Posterior vena cava (tissue), 2 donors: ENCODE measurements at places on chromosomes 7 and 10.

GRCh38 chr10:112313911-112314310 is 30.7 kb downstream of the TECTB start:
- DNase-seq = no peak

GRCh38 chr7:74302745-74303221 is 13.6 kb downstream of the CLIP2 start:
- no peak for DNase-seq

- no peak for DNase-seq
Measured at GRCh38 chr7:70886547-70886946, 245.4 kb upstream of the GALNT17 start.

- DNase-seq = no peak
Measured at GRCh38 chr7:123415625-123416024, 118.8 kb downstream of the IQUB start.

DNA sequence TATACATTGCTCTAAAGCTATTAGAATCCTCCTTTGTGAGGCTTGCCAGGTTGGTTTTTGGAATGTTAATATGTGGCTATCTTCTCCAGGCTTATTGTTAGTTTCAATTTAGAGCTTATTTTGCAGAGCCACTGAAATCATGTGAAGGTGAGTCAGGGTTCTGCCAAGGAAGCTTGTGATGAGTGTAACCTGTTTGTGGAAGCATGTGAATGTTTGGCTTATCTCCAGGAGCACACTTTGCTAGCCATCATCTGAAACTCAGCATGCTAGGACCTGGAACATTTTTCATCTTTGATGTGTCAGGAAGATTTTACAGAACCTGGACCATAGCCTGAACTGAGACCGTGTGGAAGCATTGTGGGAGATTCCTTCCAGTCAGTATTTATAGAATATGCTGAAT is 197.3 kb downstream of the PPP1R9A start:
- no peak for DNase-seq

GRCh38 chr10:125076121-125076825 is 84.1 kb downstream of the CTBP2 start:
- DNase-seq = peak; percentile 47

DNA sequence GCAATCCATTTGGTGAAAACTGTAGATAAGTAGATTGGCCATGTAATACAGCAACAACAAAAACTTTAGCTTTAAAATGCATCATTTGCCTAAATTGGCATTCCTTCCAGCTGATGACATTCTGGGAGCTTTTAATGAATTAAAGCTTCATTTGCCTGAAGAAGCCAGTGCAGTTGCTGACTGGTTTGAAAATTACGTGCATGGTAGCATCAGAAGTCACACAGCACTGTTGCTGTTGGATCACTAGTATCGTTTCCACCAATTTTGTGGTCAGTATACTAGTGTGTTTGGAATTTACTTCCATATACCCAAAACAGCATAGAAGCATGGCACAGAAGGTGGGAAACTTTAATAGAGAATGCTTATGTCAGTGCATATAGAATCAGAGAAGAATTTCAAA is 194.9 kb downstream of the ETV1 start:
- DNase-seq = no peak

DNA sequence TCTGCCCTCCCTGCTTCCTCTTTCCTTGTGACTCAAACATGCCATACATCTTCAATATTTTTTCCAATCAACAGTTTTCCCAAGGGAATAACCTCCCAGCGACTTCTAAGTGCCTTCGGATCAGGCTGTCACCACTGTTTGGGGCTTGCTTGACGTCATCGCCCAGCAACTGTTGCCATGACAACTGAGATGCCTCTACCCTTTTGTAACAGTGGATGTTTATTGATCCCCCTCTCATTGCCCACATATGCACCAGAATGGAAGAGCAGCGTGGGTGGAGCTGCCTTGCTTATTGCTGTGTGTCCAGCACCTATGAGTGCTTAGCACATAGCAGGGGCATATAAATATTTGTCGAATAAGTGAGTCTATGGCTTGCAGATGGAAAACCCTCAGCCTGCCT is 14.4 kb downstream of the FFAR4 start:
- no peak for DNase-seq

GRCh38 chr7:135726911-135727673 is 894 bp downstream of the SLC13A4 start:
- no peak for DNase-seq

DNA sequence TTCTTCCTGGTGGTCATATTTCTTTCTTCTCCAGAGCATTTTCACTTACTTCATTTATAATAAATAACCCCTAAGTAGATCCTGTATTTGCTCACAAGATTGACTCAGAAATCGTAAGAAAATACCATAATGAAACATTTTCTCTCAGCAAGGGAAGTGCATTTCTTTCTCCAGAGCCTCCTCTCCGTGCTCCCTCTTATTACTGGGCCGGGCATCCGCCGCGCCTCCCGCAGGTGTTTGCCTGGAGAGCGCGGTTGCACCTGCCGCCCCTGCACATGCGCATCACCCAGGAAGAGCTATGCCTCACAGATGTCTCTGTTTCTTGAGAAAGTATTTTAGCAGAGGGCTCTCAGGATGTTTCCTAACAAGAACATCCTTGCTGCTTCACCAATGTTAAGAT is 509.2 kb downstream of the TCERG1L start:
- peak; percentile 24 for DNase-seq

- DNase-seq = no peak
Measured at GRCh38 chr7:71824006-71824760, 588.0 kb downstream of the CALN1 start.

DNA sequence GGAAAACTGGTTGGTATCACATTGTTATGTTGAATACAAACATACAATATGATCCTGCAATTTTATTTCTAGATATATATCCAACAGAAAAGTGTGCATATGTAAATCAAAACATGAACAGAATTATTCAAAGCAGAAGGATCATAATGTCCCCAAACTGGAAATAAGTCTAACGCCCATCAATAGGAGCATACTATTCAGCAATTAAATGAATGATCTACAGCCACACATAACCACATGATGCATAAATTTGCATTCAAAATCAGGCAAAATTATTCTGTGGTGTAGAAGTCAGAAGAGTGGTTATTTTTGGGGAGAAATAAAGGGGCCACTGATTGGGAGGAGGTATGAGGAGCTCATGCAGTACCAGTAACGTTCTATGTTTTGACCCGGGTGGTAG is 28.6 kb downstream of the NPY start:
- DNase-seq = no peak

DNA sequence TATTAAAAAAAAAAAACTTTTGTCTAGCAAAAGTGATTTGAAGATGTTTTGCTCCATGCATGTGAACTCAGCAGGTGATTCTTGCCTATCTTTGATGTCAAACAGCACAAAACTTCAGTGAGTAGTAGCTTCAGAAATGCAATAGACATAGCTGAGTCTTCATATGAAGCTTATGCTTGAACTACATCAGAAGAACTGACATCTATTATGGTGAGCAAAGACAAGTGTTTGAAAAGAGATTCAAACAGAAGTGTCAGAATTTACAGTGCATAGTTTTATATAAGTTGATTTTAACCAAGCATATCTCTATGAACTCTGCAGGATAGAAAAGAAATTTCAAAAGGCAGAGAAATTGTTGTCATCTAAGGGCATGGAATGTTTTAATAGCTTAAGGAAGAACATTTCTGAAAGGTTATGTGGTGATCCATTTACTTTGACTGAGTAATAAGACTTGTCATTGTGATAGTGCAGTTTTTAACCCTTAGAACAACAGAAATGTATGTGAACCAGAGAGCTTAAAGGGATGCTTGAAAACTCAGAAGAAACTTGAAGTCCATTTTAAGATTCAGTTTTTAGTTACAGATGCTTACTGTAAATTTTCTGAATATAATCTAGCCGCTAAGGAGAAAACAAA is 351.4 kb downstream of the MDFIC start:
- DNase-seq = no peak

DNA sequence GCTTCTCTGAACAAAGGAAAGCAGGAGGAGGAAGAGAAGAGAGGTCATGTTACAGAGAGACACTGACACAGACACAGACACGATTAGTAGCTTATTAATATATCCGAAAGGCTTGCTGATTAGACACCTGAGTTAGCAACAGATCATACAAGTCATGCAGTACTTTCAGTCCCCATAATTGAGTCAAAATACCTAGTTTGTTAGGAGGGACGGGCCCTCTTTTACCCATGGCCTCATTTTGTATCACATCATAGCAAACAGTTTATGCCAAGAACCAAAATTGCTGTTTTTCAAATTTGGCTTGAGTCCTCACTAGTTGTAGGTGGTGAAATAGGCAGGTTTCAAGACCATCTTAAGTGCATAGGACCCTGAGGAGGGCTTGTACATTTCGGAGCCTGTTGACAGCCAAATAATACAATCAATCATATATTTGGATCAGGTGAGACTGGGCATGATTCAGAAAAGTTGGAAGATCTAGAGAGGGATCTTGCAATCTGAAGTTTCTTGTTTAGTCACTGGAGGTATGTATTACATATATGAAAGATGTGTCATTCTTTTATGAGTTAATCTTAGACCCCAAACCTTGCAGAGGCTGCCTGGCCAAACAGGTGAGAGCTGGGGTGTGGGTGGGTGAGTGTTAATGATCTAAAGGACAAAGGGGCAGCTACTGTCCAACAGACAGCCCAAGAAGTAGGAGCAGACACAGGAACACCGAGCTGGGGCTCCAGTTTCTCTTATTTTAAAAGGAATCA is 65.4 kb downstream of the PRPF18 start:
- no peak for DNase-seq

- DNase-seq = peak; percentile 62
Measured at GRCh38 chr7:6268907-6269306, 3.5 kb downstream of the CYTH3 start.

DNA sequence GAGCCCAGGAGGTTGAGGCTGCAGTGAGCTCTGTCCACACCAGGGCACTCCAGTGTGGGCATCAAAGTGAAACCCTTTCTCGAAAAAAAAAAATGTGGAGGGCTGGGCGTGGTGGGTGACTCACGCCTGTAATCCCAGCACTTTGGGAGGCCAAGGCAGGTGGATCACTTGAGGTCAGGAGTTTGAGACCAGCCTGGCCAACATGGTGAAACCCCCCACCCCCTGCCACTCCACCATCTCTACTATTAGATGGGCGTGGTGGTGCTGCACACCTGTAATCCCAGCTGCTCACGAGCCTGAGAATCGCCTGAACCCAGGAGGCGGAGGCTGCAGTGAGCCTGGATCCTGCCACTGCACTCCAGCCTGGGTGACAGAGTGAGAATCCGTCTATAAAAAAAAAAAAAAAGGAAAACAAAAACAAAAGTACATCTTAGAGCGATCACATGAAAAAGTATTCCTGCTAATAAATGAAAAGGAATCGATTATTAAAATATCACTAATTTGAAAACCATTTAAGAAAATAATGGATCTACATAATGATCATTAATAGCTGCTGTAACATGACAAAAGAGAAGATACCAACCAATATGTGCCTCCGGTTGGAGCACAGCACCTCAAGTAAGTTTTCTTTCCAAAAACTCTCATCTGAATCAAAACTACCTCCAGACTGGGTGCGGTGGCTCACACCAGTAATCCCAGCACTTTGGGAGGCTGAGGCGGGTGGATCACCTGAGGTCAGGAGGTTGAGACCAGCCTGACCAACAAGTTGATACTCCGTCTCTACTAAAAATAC is 4.9 kb downstream of the HNRNPF start:
- peak; percentile 14 for DNase-seq

- no peak for DNase-seq
Measured at GRCh38 chr7:118029826-118030422, 154.0 kb upstream of the LSM8 start.

- peak; percentile 72 for DNase-seq
Measured at GRCh38 chr10:49242604-49243003, 54.4 kb upstream of the TMEM273 start.

- no peak for DNase-seq
Measured at GRCh38 chr10:111523016-111523415, 446.2 kb downstream of the ADRA2A start.

GRCh38 chr10:54914049-54914448 is 113.0 kb upstream of the PCDH15 start:
- DNase-seq = no peak

- DNase-seq = no peak
Measured at GRCh38 chr7:37899712-37900247, 16.8 kb downstream of the SFRP4 start.

GRCh38 chr10:2145926-2146478 is 408.7 kb upstream of the ADARB2 start:
- no peak for DNase-seq

DNA sequence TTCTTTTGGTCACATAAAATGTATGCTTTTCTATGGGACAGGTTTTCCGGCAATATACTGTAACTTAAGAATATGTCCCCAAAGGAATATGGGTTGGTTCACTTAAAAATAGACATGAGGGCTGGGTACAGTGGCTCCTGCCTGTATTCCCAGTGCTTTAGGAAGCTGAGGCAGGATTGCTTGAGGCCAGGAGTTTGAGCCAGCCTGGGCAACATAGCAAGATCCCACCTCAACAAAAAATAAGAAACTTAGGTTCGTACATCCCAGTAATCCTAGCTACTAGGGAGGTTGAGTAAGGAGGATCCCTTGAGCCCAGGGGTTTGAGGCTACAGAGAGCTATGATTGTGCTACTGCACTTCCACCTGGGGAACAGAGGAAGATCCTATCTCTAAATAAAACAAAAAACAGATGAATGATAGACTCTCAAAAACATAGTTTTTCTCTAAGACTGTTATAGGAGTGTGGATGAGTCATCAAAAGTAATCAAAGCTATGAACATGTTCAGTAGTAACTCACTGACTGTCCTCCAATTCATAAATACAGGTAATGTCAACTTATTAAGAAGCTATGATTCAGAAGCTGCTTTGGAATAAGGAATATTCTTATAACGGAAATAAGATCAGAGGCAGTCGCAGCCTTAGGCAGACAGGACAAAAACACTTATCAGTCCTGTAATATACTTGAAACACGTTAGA is 2.6 kb upstream of the SEC31B start:
- DNase-seq = no peak

DNA sequence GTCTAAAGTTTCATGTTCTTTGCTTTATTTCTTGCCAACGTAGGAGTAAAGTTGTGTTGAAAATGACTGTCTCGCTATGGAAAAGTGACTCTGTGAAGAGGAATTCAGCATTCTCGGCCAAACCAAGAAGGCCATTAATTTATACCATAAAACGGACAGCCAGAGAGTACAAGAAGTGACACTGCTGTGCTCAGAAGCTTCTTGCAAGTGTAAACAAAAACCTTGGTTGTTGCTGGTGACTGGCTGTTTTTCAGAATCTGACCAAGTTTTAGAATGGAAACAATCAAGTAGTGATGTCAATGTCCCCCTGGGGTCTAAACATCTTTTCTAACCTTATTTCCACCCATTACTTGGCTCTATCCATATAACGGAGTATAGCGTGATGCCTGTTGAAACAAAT is 201.9 kb downstream of the INHBA start:
- no peak for DNase-seq
